SHP77 (cell line): ENCODE measurements at places on chromosomes 7 and 10.

DNA sequence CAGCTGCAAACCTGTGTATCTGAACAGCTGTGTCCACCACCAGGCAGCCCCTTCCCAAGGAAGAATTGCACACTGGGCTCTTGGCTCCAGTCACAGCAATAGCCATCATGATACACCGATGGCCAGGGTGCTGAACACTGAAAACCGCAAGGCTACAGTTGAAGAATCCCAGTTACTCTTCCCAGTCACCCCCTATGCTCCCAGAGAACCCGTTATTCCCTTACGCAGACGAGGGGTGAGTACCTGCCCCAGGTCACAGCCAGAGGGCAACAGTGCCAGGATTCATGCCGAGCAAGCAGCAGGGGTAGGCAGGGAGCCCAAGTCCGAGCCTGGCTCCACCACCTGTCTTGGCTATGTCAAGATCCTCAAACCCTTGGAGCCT, 57.8 kb downstream of the RASGEF1A start:
- no peak for DNase-seq

- DNase-seq = no peak
These were observed 36.1 kb downstream of the GPRIN2 start for GRCh38 chr10:46520381-46520780.

DNA sequence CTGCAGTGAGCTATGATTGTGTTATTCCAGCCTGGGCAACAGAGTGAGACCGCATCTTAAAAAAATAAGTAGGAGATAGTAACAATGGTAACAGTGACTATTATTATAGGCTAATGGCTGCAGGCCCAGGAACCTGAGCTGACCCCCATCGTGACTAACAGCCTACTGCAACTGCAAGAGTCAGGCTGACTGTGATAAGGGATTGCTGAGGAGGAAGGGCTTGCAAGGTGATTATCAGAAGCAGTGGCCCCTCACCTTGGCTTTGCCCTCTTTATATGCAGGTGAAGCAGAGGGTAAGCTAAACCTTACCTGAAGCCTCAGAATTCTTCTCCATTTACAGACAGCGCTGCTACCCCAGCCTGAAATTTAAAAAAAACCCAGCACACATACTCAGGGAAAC, 83.9 kb upstream of the SDK1 start:
- DNase-seq = no peak

DNA sequence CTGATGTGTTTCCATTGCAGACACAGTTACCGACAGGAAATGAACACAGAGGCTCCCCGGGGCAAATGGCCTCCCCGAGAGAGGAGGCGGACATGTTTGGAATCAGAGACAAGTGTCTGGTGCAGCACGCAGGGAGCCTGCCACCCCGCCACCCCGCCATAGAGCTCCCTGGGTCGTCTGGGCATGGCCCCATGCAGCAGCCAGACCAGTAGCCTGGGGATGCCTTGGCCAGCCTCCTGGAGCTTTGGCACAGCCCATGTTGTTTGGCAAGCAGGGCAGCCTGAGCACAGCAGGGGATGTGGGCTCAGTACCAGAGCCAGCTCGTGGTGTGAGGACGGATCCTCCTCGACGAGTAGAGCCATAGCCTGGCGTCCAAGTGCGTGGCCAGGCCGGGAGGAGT, 80.8 kb downstream of the NKX6-2 start:
- DNase-seq = no peak

DNA sequence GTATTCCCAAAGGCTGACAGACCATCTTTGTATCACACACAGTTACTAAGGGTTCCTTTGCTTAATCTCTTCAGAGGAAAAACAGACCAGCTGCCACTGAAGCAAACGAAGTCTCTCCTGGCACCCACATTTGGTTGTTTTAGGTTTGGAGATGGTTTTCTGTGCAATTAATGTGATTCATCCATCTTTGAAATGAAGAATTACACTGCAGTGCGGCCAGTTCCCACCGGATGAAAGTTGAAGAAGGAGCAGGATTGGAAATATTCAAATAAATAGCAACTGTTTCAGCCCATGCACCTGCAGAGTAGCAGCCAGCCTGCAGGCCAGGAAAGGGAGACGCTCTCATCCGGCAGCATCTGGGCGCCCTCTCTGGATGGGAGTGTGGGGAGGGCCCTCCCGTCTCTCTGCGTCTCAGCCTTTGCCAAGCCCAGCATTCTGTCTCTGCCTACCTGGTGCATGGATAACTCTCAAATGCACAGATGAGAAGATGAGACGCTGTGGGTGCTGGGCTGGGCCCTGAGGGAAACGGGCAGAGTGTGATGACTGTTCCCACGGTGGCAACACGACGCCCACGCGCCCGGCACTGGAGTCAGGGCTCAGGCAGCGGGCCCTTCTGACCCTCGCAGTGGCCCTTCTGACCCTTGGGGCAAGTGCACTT, 214.0 kb downstream of the PTPRN2 start:
- no peak for DNase-seq

DNA sequence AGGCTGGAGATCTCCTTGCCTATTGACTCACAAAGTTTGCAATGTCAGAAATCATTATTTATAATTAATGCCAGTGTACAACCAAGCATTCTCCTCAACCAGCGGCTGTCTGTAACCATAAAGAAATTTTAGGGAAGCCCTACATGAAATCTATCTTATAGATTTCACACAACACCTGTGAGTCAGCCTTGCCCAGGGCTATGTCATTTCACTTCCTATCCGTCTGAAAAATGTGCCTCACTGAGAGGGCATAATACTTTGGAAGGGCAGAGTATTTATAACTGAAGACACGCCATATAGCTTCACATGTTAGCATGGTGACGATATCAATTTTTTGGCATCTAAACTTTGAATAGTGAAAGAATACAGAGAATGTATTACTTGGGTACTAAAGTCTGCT, 296.6 kb upstream of the ETV1 start:
- DNase-seq = no peak

DNA sequence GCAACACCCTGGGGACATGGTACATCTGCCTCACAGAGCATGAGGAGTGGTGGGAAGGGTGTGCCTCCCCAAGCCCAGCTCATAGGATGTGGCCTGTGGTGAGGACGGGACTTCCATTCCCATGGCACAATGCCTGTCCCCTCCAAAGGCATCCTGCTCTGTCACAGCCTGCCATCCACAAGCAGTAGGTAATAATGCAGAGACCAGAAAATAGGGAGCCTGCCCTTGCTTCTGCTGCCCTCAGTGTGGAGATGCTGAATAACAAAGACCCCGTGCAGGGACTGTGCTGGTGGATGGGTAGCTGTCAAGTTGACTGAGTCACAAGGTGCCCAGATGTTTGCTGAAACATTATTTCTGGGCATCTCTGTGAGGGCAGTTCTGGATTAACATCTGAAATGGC, 199.9 kb upstream of the GRB10 start:
- peak; percentile 28 for DNase-seq

DNA sequence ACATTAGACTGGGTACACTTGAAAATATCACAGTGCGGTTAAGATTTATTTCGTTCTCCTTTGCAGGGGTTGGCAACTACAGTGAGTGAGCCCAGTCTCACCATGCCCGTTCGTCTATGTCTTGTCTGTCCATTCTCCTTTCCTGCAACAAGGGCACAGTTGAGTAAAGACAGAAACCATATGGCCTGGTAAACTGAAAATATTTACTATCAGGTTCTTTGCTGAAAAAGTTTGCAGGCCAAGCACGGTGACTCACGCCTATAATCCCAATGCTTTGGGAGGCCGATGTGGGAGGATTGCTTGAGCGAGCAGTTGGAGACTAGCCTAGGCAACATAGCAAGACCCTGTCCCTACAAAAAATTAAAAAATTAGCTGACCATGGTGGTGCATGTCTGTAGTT, 11.4 kb upstream of the KCTD7 start:
- DNase-seq = no peak

- DNase-seq = peak; percentile 21
These were observed 11.1 kb downstream of the SLC35G1 start for GRCh38 chr10:93904901-93905300.

- no peak for DNase-seq
These were observed 76.9 kb upstream of the ANK3 start for GRCh38 chr10:60466267-60467201.

- DNase-seq = no peak
These were observed 93.4 kb downstream of the RTKN2 start for GRCh38 chr10:62175251-62175650.

DNA sequence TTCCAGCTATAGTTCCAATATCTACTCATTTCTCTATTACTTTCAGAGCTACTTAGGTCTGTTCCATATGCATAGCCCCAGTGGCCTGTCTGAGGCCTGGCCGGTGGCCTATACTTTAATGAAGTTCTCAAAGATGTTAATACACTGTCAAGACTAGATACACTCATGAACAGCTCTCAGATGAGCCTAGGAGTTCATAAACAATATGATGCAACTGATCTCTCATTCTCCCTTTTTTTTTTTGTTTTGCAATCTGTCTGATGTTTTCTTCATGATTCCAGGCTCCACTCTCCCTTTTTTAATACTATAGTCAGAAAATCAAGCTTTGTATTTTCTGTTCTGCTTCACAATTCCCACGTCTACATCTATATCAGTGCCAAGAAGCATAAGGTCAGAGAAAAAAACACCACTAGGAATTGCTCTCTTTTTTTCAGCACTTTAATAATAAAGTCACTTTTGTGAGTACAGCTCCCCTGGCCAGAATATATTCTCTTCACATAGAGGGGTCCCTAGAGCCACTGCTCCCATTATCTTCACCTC, 321.0 kb downstream of the C7orf25 start:
- DNase-seq = no peak

- no peak for DNase-seq
These were observed 572.2 kb downstream of the INHBA start for GRCh38 chr7:41130561-41131236.

DNA sequence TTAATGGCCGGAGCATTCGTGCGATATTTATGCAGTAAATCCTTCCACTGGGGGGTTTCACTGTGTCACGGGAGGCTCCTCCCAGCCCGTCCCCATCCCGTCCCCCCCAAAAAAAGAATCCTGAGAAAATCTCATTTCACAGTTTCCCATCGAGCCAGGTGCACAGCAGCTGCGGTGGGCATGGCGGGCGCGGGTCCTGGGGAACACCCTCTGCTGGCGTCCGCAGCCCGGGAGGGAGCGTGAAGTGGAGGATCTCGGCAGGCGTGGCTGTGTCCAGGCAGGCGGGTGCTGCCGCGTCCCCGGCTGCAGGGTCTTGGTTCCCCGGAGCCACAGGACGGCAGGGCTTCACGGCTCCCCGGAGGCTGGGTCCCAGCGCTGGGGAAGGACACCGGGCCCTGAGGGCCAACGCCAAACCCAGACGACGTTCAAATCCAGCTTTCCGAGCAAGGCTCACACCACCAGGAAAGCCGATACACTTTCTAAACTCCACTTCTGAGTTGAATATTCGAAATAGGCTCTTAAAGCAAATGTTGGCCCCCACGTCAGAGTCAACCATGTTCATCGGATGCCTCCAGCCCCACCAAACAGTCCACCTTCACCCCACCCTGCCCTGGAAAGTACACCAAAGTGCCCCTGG, 55.7 kb downstream of the PDGFA start:
- DNase-seq = no peak

DNA sequence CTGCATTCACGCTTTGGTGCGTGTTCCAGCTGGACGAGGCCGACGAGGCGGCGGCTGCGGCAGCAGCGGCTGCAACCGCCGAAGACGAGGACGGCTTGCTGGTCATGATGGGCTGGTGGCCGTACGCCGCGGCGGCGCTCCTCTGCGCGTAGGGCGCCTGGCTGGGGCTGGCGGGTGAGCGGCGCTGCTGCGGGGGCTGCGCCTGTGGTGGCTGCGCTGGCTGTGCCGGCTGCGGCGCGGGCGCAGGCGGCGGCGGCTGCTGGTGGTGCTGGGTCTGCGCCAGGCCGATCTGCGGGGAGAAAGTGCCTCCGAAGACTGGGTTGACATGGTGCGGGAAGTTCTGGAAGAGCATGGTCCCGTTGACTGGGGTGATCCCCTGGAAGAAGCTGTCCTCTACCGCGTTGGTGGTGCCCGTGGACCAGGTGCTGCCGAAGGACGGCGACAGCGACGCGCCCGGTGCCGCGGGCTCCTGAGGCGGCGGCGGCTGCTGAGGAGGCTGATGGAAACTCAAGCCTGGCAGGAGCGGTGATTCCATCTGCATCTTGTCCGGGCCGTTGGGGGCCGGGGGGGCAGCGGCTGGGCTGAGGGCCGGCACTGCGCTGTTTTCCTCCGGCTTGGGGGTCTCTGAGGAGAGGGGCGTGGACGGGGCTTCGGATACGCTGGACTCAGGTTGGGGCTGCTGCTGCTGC, 51.1 kb downstream of the CPEB3 start:
- DNase-seq = no peak

DNA sequence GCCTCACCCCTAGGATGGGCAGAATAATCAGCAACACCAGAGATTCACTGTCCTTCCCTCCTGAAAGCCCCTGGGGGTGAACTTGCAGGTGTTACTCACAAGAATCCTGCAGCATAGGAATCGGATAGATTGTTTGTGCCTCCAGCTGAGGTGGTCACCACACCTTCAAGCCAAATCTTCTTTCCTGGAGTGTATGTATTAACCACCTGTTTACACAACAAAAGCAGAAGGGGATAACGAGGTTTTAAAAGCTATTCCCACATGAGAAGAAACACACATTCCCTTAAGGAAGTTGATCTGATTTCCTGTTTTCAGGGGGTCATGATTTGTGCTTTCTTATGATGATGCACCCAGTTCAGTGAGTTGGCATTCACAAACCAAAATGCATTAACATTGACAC, 173.8 kb upstream of the HPS1 start:
- no peak for DNase-seq

DNA sequence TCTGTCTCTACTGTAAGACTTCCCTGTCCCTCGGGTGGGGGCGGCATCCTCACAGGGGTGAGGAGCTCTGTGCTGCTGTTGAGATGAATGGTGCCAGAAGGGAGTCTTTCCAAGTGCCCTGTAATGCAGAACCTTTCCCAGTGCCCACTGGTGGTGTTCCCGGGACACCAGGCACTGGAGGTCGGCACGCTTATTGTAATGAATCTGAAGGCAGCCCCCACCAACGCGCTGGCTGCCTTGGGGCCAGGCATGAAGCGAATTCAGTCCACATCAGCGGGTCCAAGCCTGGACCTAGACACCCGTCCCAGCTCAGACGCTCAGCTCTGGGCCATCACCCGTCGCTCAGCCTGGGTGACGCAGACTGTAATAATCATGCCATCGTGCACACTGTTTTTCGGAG, 592.9 kb downstream of the DNAJB6 start:
- DNase-seq = no peak

DNA sequence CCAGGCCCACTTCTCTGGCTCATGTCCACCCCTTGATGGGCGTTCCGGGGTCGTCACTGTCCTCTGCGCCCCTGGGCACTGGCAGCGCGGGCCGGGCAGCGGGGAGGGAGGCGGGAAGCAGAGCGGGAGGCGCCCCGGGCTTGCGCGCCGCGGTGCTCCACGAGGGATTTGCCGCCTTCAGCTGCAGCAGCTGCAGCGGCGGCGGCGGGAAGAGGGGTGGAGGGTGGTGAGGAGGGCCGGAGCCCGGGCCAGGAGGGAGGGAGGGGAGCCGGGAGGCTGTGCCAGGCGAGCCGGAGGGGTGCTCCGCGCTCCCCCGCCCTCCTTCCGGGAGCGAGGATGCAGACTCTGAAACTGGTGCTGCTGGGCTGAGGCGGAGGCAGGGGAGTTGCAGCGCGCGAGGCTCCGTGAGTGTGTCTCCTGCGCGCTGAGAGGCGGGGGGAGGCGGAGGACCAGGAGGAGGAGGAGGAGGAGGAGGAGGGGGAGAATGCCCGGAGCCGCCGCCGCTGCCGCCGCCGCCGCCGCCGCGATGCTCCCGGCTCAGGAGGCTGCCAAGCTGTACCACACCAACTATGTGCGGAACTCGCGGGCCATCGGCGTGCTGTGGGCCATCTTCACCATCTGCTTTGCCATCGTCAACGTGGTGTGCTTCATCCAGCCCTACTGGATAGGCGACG, at the start of gene LHFPL3:
Gene LHFPL3 (plus strand): TSS at position 308 of the 674 bp plus-strand sequence.
- no peak for DNase-seq

GRCh38 chr7:155282671-155283070, 15.0 kb upstream of the INSIG1 start:
- no peak for DNase-seq
